ENCODE measurements at places on chromosomes 5 and 9. TPM values are rescaled to one million over a fixed set of nuclear protein-coding genes. Genes with fewer than 3 reads are reported as not detected.
A peak's percentile ranks its signal among the peaks of the same experiment; 100 is the strongest.

The PTTG1 gene
- total RNA-seq = 3.7 TPM

DNA sequence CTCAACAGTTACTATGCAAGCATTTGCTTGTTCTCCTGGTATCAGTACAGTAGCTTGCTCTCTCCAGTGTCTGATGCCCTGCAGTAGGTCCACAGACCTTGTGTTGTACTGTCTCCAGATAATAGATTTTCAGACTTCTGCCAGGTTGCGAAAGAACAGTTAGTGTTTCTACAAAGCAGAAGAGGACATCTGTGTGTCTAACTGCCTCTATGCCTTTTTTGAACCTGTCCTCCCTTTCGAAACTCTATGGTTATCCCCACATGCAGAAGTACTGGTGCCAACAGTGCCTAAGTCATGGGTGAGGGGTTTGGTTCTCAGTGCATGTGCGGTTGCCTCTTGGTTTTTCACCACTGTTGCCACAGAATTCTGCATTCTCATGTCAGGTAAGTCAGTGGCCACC lies 45.9 kb downstream of the KCNN2 start:
- no peak for DNase-seq

The OCLN gene
- total RNA-seq = 13.8 TPM

The SPATA31C1 gene
- total RNA-seq = not detected

DNA sequence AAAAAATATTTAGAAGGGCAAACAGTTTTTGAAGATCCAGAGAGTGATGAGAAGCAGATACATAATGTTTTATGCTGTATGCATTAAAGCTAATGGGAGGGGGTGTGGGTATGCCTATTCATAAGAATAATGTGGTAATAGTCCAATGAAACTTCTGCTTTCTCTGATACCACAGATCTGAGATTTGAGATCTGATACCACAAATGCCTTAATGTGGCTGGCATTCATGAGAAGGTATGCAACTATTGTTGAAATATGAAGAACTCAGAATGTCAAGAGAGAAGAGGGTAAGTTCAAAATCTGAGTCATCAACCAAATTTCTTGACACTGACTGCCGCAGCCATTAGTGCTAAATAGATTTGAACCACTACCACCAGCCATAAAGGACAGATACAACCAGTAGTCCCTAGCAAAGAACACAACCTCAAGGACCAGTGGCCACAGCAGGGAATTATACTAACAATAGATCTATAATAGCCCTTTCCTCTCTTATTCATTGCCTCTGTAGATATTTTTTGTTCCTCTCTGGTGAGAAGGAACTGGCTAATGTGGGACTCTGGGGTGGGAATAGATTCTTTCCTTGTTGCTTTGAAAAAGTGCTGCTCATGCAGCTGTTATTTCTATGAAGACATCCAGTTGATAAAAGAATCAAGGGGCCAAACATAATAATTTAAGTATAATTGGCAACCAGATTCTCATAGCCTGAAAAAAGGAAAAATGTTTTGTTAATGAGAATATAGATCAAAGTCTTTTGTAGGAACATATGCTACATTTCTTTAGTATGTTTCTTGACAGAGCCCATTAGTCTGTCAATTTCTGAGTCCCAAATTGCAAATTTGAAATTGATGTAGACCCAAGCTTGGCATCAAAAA lies 256.5 kb upstream of the ZNF608 start:
- no peak for DNase-seq

DNA sequence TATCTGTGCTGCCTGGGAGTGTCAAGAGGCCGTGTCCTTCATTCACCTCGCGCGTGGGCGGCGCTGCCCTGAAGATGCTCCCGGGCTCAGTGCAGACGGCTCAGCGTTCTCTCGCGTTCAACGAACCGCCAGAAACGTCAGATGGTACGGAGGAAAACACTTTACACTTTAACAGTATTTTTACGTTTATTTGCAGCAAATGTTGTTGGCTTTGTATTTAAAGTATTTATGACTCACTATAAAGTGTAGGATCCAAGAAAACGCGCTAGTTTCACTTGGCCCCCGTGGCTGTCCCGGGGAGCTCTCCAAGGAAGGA lies 544 bp upstream of the ERCC6L2 start:
- peak; percentile 48 for DNase-seq

DNA sequence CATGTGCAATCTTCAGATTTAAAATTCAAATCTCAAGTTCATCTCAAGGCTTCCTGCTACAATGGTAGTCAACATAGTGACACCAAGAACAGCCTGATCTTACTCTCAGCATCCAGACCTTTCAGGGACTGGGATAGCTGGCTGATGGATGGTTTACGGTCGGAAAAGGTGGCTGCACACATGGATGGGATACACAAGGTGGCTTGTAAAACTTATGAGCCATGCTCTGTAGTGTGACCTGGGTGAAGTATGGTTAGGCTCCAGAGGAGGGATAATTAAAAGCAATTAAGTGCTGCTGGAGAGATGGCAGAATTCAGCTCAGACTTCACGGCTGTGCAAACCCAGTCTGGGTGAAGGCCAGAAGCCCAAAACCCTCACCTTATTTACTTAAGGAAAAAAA lies 379.5 kb downstream of the NFIB start:
- no peak for DNase-seq

DNA sequence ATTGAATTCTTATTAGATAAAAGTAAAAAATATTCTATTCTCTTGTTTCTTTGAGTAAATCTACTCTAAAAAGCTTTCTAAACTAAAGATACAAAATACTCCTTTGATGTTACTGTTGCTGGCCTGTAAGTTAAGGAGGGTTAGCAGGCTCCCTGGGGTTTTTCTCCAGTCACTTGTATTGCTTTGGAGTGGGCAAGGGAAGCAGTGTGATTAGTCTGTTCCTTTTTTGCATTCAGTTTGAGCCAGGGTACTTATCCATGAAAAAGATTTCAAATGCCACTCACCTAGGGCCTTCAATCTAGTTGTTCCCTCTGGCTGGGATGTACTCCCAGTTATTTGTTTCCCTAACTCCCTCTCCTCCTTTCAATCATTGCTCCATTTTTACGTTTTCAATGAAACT lies 256.2 kb upstream of the SMC2 start:
- no peak for DNase-seq

The GPX3 gene
- 5,426 TPM for total RNA-seq

The PCDHB7 gene
- total RNA-seq = 4.4 TPM

The HTR4 gene
- total RNA-seq = not detected

The GPR150 gene
- total RNA-seq = 3.0 TPM

All from tibial nerve (tissue), 4 donors.